ENCODE measurements at places on chromosomes 2 and 18.

GRCh38 chr18:26017929-26018328 is 72.5 kb downstream of the SS18 start:
- DNase-seq = no peak

GRCh38 chr2:195498839-195499490 is 158.1 kb upstream of the SLC39A10 start:
- DNase-seq = no peak

DNA sequence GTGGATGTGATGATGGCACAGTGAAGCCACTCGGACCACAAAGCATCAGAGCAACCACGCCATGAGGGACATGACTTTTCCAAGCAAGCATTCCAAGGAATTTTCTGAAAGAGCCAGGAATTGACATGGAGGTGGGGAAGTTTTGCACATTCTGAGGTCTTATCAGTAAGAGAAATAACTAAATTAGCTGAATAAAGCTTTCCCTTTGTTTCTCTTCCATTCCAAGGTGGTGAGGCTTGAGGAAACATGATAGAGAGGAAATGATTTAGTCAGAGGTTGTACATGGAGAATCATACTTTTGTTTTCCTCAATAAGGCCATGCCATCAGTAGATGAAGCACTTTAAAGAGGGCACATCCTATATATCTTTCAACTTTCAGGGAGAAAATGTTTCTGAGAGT is 115.7 kb upstream of the MMADHC start:
- no peak for DNase-seq

DNA sequence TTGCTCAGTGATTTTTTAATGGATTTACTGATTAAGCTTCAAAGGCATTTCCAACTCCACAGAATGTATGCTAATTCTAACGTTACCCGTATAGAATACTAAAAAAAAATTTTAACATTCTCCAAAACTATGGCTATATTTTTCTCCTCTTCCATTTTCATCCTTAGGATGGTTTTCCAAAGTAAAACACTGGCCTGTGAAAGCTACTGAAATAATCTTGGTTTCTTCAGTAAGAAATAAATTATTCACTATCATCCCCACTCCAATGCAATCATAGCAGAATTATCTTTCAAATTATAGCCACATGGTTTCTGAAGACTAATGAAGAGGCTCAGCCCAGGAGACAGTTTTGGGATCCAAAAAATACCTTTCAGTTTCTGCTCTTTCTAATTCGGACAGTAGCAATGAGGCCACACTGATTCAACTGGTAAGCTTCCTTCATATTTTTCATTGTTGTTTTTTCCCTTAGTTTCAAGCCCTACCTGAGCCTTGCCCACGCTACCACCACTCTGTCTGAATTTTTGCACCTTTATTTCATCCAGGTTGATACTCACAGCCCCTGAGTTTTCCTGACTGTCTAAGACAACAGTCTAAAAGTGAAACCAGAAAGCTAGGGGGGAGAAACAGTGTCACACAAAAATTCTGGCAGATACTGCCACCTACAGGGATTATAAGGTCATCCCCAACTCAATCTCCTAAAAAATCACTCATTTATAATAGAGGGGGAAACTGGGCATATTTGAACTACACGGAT is 887.9 kb downstream of the NRXN1 start:
- DNase-seq = peak; percentile 50

DNA sequence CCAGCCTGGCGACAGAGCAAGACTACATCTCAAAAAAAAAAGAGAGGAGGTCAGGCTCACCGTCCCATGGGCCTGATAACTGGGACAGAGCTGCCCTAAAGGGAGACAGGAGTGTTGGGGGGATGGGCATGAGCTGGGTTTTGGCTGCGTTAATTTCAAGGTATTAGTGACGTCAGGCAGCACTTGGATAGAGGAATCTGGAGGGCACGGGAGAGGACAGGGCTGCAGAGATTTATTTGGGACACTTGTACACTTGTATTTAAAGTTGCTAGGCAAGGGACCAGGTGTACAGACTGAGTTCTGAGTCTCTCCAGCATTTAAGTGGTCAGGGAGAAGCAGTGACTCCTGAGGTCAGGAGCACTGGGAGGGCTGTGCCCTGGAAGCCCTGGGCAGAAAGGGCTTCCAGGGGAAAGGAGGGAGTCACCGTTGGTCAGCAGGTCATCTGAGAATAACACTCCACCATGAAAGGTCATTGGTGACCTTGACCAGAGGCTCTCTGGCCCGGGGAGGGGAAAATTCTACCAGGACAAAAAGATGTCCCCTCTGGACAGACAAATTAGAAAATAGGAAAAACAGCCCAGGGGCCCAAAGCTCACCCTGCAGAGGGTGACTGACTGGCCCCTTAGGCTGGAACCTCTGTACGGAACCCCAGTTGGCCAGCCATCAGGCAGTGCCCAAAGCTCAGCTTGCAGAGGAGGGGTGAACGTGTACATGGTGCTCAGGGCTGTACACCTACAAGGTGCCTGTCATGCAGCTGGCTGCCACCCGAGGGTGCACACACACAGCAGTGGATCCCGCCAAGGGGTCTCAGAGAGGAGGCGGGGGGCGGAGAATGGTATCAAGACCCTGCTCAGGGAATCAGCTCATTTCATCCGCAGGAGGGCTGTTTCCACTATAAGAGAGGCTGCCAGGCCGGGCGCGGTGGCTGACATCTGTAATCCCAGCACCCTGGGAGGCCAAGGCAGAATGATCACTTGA is 23.0 kb upstream of the CNNM3 start:
- DNase-seq = no peak
